ENCODE measurements at places on chromosomes 1 and 21.

DNA sequence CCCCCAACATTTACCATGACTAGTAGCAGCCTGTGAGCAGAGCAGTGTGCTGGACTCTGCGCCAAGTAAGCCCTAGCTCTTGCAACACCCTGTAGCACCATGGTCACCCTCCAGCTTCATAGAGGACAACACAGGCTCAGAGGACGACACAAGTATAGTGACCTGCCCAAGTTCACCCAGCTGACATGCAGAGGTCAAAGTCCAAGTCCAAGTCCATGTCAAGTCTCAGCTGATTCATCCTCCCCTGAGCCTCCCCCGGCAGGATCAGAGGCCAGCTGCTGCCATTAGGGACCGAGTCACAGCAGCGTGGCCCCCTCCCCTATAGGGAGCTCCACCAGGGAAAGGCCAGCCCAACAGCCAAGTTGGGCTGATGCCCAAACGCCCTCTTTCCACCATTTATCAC lies 15.9 kb downstream of the SDC3 start:
- no peak for DNase-seq

DNA sequence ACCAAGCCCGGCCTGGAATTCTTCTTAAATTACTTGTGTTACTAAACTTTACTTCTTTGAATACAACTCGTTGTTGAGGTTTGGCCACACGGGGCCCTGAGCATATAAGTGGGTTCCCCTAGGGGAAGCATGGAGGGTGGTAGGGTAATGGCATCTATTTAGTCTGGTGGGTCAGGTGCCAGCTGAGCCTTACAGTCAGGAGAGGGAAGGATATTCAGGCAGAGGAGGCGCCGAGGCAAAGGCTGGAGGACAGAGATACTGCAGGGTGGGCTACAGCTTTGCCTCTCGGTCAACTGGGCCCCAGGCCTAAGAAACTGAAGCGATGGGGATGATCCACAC lies 424 bp upstream of the NECAP2 start:
- no peak for DNase-seq

DNA sequence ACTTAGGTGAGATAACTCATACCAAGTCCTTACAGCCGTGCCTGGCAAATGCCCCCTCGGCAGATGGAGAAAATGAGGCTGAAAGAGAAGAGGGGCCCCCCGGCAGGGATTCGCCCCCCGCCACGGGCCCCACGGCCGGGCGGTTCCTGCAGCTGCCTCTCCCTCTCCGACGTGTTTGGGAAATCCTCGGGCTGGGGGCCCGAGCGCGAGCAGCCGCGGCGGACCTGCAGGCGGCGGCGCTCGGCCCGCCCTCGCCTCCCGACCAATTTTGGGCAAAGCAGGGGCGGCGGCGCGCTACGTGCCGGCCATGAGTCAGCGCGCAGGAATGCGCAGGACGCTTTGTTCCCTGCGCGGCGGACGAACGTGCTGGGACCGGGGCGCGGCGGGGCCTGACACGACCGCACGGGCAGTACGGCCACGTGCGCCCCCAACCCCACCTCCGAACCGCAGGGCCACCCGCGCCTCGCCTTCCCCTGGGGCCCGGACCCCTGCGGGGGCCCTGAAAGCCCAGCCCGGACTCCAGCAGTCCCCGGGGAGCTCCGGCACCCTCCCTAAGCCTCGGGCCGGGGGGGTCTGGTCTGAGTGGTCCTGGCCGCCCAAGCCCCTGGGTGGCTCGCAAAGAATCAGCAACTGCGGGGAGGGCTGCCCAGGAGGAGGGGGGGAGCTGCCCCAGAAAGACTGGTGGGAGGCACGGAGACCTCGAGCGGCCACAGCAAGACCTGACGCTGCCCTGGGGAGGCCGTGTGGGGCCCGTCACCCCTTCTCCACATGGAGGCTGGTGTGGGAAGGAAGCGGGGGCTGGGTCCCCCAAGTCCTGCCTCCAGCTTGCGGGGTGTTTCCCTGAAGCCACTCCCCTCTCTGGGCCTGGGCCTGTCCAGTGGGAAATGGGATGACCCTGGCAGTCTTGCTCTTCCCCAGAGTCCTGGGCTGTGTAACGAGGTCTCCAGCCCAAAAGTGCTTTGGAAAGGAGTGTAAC lies 11.9 kb upstream of the EDN2 start:
- peak; percentile 57 for DNase-seq

DNA sequence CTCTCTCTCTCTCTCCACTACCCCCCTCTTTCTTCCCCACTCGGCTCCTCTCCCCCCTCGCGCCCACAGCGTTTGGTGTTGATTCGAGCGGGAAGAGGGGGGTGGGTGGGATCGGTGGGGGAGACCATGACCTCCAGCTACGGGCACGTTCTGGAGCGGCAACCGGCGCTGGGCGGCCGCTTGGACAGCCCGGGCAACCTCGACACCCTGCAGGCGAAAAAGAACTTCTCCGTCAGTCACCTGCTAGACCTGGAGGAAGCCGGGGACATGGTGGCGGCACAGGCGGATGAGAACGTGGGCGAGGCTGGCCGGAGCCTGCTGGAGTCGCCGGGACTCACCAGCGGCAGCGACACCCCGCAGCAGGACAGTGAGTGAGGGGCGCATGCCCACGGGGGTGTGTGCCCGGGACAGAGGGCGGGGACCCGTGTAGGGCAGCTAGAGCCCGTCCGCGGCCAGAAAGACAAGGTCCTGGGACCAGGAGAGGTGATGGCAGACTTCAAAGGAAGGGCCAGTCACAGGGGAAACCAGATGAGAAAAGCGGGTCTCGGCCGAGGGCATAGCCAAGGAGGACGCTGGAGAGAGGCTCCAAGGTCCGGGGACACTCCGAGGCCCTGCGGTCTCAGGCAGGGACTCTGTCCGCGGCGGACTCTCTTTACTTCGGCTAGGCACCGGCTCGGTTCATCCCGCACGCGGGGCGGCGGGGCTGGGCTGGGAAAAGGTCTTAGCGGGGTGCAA lies at the start of gene PRRX1:
Gene PRRX1, plus strand, starts transcription at position 39 of the 735 bp plus-strand sequence. Its CDS starts 88 bp downstream, at position 127.
- DNase-seq, result no peak

GRCh38 chr21:42575111-42575510 lies 61.5 kb downstream of the SLC37A1 start:
- DNase-seq, result no peak

DNA sequence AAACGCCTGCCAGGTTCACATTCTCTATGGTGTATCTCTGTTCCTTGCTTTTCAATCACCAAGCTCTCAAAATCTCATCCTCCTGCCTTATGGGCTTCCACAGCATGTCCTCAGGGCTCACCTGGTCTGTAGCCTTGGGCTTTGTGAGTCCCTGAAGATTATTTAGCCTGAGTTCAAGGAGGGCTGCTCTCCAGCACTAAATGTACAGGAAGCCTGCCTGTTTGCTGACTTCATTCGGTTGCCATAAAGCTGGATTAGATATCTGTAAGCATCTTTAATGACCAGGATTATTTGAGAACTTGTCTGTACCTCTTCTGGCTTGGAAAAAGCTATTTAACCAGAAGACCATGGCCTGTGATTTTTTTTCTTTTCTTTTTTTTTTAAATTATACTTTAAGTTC lies 6.9 kb upstream of the REG4 start:
- DNase-seq, result no peak

- no peak for DNase-seq
Observed at GRCh38 chr1:195697130-195697529, 911.1 kb downstream of the KCNT2 start.

GRCh38 chr1:32813941-32814739 lies 3.0 kb downstream of the YARS1 start:
- no peak for DNase-seq

GRCh38 chr1:41726899-41727748 lies 191.6 kb downstream of the HIVEP3 start:
- DNase-seq, result no peak

DNA sequence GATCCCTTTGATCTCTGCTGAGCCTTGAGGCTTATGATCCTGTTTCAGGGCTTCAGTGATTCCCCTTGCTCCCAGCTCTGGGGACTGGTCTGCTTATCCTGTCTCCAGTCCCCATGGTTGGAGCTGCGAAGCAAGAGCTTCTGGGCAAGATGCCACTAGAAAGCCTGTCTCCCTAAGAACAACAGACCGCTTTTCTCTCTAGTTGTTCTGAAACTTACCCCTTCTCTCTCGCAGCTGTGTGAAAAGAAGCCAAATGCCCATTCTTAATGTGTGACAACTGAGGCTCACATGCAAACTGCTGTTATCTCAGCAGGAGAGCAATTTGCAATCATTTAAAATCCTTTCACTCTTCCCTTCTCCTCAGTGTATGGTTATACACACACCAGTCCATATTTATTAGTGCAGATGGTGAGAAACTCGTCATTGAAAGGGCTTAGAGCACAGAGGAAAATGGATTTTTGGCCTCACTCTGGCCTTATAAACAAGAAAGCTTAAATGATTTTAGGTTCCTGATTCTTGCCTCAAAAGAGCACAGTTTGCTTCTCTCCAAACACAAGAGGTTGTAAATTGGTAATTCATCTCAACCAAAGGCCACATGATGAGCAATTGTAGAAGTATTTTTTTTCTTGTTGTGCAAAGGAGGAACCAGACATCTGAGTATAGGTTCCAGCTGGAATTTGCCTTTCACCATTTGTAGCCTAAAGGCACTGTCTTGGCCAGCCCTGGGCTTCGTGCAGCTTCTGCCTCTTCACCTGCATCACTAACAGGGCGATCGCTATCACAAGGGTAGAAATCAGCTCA lies 179.2 kb upstream of the LMO4 start:
- no peak for DNase-seq

- peak; percentile 16 for DNase-seq
Observed at GRCh38 chr1:210407207-210407886, 78.6 kb downstream of the HHAT start.

- DNase-seq, result no peak
Observed at GRCh38 chr1:31725777-31726535, 22.1 kb upstream of the COL16A1 start.

GRCh38 chr21:39083377-39084008 lies 99.8 kb downstream of the PSMG1 start:
- DNase-seq, result peak; percentile 14

GRCh38 chr21:32666258-32666657 lies 54.1 kb upstream of the CFAP298 start:
- DNase-seq, result no peak

DNA sequence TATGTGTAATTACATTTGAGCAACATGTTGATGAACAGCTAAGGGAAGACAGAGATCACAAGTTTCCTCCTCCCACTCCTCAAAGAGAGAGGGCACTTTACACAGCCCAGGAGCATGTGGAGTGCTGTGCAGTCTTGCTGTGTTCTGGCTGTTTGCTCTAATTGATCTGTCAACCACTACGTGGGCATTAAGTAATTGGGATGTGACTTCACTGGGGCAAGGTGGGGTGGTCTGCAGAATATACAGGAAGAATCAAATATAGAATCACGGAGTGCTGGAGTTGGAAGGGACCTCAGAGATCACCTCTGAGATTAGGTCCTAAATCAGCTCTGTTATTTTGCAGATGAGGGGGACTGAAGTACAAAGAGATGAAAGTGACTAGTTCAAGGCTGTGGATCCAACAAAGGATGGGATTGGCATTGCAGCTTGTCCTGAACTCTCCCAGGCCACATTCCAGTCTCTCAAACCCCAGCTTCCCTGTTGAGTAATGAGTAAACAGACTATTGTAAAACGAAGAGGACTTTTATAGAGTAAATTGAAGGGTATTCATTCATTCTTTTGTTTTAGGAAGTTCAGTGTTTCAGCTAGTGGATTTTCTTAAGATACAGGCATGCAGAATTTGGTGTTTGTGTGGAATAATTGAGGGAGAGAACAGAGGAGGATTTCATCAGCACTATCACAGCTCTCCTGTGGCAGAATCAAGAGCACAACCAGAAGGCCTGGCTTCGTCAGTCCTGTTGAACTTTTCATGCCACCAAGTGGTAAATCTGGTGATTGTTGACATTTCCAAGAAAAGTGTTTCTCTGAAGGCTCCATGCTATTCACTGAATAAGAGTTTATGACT lies 22.4 kb downstream of the NOS1AP start:
- no peak for DNase-seq

GRCh38 chr1:182644886-182645285 lies 39.5 kb downstream of the RGS8 start:
- DNase-seq, result no peak

GRCh38 chr1:46522184-46522968 lies 29.1 kb downstream of the KNCN start:
- peak; percentile 35 for DNase-seq

DNA sequence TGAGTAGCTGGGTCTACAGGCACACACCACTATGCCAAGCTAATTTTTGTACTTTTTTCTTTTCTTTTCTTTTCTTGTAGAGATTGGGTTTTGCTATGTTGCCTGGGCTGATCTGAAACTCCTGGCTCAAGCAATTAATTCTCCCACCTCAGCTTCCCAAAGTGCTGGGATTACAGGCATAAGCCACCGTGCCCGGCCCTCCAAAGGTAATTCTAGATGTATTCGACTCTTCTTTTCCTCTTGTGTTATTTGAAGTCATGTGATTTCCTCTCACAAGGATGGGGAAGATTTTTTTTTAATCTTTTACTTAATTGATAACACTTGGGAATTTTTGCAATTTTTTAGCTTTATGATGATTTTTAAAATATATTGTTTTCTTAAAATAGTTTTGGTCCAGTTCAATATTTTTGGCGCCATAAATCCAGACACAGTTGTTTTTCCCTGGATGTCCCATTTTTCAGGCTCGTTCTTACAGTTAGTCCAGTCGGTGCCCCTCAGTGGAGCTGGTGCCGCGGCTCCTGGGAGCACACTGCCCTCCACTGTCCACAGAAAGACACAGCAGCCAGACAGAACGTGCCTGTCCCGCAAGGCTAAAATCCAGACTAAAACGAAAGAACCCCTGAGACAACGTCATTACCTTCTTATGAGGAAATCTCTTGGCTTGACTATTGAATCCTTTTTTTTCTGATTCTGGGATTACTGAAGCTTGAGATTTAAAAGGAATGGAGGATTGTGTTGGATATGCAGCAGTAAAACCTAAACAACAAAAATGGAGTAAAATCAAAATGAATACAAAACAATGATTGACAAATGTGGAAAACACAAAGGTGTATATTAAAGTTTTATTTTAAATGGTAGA lies 22.4 kb downstream of the STPG1 start:
- DNase-seq, result peak; percentile 75

GRCh38 chr1:160058087-160058486 lies 11.9 kb downstream of the KCNJ10 start:
- DNase-seq, result no peak

- DNase-seq, result no peak
Observed at GRCh38 chr1:10829965-10830515, 33.6 kb upstream of the CASZ1 start.

GRCh38 chr21:33286600-33287456 lies 20.7 kb downstream of the IL10RB start:
- no peak for DNase-seq

DNA sequence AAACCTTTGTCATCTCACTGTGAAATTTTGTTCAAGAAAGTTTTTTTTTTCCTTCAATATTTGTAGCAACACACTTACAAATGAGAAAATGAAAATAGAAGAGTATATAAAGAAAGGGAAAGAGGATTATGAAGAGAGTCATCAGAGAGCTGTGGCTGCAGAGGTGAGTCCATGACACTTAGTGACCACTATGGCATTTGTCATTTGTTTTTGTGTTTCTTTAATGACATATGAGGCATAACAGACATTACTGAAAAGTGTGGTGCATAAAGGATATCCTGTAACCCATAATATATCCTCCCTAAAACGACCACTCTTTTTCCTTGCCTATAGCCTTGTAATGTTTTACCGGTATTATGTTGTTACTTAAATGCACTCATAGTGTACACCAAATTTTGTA lies 80.2 kb downstream of the VPS26C start:
- DNase-seq, result no peak
